Activated naive CD8-positive, alpha-beta T cell treated with anti-CD3 and anti-CD28 coated beads, Interleukin-2, amount 50 U/mL, for 24 hours (primary cell): ENCODE measurements at places on chromosomes 2 and 18.

GRCh38 chr2:96602330-96602823 lies 35.7 kb downstream of the KANSL3 start:
- peaks cover 22% of the 10 kb centered on the region for H3K4me1 ChIP-seq
- DNase-seq = no peak
- H3K36me3 ChIP-seq = peaks cover 62% of the 10 kb centered on the region
- H3K27ac ChIP-seq = peak overlapping the region; percentile 82

- peaks cover 8% of the 10 kb centered on the region for H3K36me3 ChIP-seq
- no peak overlapping the region for H3K4me3 ChIP-seq
- peak overlapping the region; percentile 14 for H3K27ac ChIP-seq
- H3K4me1 ChIP-seq = peaks cover 19% of the 10 kb centered on the region
- no peaks in the 10 kb centered on the region for H3K27me3 ChIP-seq
Observed at GRCh38 chr2:53987336-53987921, 16.6 kb upstream of the PSME4 start.

DNA sequence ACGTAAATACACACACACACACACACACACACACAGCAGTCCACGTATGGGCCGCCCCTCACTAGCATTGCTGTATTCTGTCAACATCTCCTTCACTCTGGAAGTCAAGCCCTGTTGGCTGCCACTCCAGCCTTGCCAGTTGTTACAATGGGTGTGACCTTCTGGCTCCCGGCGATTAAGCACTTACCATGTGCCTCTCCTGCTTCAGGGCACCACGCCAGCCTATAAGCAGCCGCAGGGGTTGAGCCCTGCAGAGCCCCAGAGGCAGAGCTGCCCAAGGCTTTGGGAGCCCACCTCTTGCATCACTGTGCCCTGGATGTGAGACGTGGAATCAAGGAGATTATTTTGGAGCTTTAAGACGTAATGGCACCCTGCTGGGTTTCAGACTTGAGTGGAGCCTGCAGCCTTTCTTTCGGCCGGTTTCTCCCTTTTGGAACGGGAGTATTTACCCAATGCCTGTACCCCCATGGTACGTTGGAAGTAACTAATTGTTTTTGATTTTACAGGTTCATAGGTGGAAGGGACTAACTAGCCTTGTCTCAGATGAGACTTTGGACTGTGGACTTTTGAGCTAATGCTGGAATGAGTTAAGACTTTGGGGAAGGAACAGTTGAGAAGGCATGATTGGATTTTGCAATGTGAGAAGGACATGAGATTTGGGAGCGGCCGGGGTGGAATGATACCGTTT lies 54.5 kb upstream of the ROCK2 start:
- H3K36me3 ChIP-seq = no peaks in the 10 kb centered on the region
- no peak for DNase-seq
- H3K4me1 ChIP-seq = no peaks in the 10 kb centered on the region
- H3K27ac ChIP-seq = no peak overlapping the region

GRCh38 chr2:102139851-102140250 lies 2.7 kb upstream of the IL1R1 start:
- H3K36me3 ChIP-seq = peaks cover 37% of the 10 kb centered on the region
- H3K27ac ChIP-seq = peak overlapping the region; percentile 84
- peaks cover 57% of the 10 kb centered on the region for H3K4me1 ChIP-seq
- DNase-seq = no peak

DNA sequence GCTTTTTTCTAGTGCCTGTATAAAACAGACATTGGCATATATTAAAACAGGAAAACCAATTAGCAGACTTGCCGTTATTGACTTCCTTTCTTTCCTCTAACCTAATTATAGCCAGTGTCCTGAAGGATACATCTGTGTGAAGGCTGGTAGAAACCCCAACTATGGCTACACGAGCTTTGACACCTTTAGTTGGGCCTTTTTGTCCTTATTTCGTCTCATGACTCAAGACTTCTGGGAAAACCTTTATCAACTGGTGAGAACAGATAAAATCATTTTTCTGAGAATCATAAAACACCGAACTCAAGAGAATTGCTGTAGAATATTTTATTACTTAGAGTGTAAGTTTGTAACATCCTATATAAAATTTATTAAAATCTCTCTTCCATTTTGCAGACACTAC lies 74.3 kb downstream of the SCN2A start:
- no peak for DNase-seq
- H3K4me1 ChIP-seq = no peaks in the 10 kb centered on the region
- H3K27ac ChIP-seq = no peak overlapping the region
- no peak overlapping the region for H3K4me3 ChIP-seq

DNA sequence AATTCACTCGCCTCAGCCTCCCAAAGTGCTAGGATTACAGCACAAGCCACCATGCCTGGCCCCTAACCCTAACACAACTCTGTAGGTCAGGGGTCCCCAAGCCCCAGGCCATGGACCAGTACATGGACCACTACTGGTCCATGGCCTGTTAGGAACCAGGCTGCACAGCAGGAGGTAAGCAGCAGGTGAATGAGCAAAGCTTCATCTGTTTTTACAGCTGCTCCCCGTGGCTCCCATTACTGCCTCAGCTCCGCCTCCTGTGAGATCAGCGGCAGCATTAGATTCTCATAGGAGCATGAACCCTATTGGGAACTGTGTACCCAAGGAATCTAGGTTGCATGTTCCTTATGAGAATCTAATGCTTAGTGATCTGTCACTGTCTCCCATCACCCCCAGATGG lies 201.7 kb downstream of the NRP2 start:
- no peak for DNase-seq
- H3K4me3 ChIP-seq = no peak overlapping the region
- H3K27ac ChIP-seq = no peak overlapping the region
- H3K27me3 ChIP-seq = peaks cover 17% of the 10 kb centered on the region
- H3K36me3 ChIP-seq = no peaks in the 10 kb centered on the region

DNA sequence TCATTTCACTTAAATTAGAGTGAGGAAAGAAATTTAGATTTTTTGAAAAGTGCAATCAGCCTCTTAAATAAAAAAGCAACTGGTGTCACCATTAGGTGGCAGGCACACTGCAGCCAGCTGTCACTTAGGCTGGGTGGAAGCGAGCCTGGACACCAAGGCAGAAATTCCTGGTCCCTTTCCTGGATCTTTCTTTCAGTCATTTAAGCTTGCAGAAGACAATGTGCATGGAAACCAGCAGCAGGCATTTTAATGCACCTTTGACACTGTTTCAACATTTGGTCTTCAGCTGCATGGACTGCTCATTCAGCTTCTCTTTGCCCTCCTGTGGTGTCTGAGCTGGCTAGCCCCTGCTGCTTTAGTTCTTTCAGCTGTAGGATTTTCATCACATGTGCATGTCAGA lies 61.0 kb downstream of the AQP4 start:
- H3K36me3 ChIP-seq = no peaks in the 10 kb centered on the region
- no peak overlapping the region for H3K27ac ChIP-seq
